ENCODE measurements at places on chromosomes 16 and 17.

- no peak for DNase-seq
These were observed 2335.5 kb downstream of the TP53TG3F start for GRCh38 chr16:35794896-35795295.

GRCh38 chr17:49979748-49980479, 10.9 kb downstream of the DLX4 start:
- DNase-seq, result no peak

GRCh38 chr16:67137605-67138004, 13.2 kb downstream of the B3GNT9 start:
- no peak for DNase-seq

- peak; percentile 64 for DNase-seq
These were observed 776.1 kb downstream of the KCNJ2 start for GRCh38 chr17:70945386-70945785.

DNA sequence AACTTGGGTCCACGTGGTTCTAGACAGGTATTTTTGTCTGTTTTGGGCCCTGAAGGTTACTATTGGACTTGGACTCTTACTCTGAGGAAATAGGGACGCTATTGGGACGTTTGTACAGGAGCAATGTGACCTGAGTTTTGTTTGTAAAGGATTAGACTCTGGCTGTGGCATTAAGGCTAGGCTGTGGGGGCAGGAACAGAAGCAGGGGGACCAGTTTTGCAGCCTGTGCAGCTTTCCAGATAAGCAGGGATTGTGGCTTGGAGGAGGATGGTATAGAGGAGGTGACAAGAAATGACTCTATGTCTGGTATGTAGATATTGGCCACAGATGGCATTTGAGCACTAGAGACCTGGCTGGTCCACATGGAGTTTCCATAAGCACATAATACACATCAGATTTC, 12.8 kb downstream of the NOD2 start:
- no peak for DNase-seq

DNA sequence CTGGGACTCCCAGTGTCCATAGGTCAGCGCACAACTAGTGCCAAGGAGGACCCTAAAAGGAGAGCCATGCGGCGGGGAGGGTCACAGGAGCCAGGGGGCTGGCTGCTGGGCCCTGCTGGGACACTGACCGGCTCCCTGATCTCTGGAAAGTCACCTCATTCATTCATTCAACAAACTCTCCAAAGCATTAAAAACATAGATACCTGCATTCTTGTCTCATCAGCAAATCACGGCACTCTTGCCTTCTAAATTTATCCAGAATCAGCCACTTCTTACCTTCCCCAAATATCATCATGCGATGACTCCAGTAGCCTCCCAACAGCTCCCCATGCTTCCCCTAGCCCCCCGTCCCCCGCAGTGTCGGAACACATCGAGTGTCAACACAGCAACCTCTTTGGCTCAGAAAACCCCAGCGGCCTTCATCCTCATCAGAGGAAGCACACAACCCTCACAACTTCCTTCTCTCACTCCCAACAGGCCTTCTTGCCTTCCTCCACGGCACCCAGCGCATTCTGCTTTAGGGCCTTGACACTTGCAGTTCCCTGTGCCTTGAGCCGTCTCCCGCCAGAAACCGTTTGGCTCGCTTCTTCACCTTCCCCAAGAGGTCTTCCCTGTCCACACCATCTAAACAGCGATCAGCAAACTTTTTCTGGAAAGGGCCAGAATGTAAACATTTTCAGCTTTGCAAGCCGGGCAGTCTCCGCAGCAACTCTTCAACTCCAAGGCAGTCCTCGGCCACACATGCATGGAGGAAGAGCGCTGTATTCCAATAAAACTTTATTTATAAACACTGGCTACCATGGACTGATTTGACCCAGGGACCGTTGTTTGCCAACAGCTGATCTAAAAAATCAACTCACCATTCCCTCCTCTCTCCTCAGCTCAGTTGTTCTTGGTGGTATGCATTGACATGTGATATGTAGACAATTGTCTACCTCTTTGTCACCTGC, 119.5 kb upstream of the TNRC6C start:
- no peak for DNase-seq

- DNase-seq, result no peak
These were observed 2.5 kb upstream of the ZNF423 start for GRCh38 chr16:49858200-49859124.

GRCh38 chr16:67430504-67430976, 381 bp upstream of the HSD11B2 start:
- peak; percentile 86 for DNase-seq

DNA sequence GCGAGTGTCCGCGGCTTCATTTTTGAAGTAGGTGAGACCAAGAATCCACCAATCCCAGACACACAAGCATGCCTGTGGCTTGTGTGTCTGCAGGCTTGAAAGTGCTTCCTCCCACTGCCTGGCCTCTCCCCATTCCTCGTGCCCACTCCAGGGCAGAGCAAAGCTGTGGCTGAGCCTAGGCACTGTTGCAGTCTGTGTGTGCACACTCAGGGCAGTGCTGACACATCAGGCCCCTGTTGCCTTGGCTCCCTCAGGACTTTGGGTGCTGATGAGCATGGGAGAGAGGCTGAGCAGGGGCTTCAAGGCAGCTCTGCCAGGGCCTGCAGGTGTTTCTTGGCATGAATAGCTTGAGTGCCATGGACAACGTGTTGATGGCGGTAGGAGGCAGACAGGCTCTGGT, 776.7 kb downstream of the CDH11 start:
- no peak for DNase-seq

DNA sequence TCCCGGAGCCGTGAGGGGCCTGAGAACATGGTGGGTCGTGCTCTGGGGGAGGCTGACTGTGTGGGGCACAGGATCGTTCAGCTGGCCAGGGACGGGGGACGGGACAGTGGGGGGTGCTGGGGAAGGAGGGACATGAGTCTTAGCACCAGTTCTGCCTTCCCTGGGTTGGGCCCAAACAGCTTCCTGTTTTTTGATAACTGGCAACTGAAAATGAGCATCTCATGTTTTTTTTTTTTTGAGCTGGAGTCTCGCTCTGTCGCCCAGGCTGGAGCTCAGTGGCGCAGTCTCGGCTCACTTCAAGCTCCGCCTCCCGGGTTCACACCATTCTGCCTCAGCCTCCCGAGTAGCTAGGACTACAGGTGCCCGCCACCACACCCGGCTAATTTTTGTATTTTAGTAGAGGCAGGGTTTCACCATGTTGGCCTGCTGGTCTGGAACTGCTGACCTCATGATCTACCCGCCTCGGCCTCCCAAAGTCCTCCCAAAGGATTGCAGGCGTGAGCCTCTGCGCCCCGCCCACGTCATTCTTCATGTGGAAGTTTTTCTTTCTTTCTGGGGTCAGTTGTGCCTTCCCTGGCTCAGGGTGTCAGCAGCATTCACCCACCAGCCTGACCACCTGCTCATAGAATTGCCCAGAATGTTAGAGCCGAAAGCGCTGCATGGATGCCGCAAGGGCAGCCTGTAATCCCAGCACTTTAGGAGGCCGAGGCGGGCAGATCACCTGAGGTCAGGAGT, 6.4 kb downstream of the ASPSCR1 start:
- DNase-seq, result no peak

- DNase-seq, result no peak
These were observed 670 bp downstream of the RPS2 start for GRCh38 chr16:1963806-1964505.

DNA sequence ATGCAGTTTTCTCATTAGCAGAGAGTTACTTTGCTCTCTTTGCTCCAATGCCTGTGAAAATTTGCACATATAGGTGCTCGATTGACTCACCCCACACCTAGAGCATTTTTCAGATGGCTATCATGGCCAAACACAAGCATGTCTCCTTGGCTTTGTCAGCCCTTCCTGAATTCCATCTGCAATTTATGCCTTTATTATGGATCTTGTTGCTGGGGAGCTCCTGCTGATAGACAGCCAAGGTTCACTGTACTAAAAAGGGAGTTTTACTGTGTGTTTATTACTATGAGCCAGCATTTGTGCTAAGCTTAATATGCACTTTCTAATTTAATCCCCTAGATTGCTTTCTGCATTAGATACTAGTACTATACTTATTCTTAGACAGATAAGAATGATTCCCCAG, 93.3 kb downstream of the TOX3 start:
- no peak for DNase-seq

DNA sequence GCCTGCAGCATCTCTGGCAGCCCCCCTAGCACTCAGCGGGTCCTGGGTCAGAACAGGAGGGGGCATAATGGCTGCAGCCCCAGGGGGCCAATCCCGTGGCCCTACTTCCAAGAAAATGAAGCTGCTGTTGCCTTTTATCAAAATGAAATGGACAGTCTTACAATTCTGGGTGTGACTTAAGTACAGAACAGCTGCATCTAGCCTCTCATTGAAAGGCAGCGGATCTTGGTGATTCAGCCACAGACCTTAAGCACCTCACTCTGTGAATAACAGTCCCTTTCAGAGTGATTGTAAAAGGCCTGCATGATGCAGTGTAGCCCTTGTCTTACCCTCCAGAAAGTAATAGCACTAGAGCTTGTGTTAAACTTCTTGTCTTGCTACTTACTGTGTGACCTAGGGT, 11.5 kb upstream of the UMOD start:
- DNase-seq, result no peak

DNA sequence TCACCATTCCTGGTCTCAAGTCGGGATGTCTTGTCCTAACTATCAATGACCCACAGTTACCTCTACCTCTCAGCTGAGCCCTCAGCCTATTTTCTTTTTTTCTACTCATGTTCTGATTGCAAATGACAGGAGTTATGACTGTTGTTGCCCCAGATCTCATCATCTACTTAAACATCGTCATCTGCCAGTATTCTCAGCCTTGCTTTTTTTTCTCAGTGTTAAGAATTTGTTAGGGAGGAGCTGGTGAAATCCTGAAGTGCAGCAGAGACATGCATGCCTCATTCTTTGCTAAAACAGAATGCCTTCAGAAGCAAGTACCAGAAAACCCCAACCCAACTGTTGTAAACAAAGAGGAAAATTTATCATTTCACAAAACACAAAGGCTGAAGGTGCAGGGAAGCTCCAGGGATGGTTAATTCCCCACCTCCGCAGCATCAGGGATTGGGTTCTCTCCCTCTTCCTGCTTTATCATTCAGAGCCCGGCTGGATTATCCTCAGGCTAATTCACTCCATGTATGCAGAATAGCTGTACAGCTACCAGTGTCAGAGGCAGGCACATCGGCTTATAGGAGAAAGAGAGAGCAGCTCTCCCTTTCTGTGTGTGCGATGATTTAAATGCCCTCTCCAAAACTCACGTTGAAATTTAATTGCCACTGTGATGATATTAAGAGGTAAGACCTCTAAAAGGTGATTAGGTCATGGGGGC, 540.8 kb upstream of the HSBP1 start:
- DNase-seq, result no peak

DNA sequence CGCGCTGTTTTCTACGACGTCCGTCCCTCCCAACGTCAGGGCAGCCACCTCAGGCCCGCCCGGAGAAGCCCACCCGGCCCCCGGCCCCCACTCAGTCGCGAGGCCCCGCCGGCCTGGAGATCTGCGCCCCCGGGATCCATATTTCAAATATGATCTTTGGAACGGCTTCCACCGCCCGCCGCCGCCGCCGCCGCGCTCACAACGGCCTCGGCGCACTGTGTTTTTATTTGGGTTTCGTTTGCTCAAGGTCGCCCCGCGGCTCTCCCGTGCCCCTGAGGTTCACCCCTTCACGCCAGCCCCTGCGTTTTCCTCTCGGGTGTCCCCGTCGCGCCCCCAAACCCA, 4.2 kb upstream of the CBX4 start:
- DNase-seq, result peak; percentile 54

GRCh38 chr17:45103269-45103795, 29.0 kb downstream of the PLCD3 start:
- DNase-seq, result no peak

DNA sequence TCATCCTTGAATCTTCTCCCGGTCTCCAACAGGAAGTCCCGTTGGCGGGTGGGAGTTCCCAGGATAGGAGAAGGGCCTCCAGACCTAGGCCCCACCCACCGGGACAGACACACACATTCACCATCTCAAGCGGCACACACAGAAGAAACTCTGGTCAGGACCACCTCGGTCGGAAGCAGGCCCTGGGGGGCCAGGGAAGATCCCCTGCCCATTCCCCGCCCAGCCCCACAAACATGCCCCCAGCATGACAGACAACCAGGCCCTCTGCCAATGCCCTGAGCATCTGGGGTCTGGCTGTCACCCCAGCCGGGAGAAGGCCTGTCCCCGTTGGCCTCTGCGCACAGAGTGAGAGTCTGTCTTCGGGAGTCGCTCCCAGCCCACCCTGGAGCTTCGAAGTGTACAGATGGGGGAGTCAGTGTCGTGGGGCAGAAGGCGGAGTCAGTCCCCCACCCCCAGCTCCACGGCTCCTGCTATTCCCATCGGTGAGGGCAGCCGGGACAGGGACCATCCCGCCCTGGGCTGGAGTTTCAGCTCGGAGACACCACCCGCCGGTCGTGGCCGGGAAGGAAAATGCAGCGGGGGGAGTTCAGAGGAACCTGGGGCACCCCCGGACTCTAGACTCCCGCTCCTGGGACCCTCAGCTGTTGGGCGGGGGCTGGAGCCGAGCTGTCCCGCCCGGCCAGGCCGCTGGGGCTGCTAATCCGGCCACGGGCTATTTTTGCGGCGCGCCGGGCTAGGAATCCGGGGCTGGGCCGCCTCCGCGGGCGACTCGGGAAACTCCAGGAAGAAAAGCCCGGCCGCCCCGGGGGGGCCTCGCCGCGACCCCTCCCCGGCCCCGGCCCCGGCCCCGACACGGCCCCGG, 660 bp downstream of the RHBDF1 start:
- DNase-seq, result no peak

DNA sequence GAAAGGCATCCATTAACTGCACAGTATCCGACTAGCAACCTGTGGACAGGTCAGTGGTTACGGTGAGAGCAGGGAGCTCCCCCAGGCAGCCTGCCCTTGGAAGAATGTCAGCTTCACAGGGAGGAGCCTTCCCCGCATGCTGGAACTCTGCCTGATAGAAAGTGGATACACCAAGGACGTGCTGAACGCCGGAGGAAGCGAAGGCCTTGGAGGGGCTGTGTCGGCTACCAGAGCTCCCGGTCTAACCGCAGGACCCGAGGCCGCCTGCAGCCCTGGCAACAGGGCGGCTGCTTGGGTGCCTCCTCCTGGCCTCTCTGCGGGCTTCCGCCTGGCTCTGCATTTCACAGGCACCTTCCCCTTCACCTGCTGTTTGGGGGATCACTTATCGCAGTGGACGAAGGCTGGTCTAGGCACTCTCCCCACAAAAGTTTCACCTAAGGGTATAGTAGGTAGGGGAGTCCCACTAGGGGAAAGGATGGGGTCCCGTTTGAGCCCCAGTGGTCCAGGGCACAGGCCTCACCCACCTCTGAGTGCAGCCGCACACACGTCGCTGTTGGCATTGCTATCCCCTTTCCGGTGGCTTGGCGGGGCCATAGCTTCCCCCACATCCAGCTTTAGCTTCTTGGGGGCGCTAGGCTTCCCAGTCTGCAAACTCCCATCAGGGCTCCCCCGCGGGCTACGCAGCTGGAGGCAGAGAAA, 29.8 kb downstream of the PELP1 start:
- DNase-seq, result no peak

DNA sequence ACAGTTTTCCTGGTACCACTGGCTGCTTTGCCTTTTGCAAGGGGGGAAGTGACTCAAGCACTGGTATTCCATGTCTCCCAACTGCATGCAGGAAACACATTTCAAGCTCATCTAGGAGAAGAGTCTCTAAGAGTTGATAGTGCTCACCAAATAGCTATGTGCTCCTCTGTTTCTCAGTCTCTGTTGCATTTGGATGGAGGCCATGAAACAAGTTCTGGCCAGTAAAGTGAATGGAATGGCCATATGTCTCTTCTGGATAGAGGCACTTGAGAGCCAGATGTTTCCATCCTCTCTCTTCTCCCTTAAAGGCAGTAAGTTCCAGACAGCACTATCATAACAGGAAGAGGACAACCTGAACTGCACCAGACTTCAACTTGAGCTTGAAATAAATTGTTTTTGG, 60.6 kb downstream of the C16orf82 start:
- DNase-seq, result no peak
